Activated CD8-positive, alpha-beta T cell treated with anti-CD3 and anti-CD28 coated beads for 36 hours (primary cell): ENCODE measurements at places on chromosomes 11 and 22. TPM values are rescaled to one million over a fixed set of nuclear protein-coding genes. Genes with fewer than 3 reads are reported as not detected.

GRCh38 chr11:133965031-133965601 lies 8.3 kb upstream of the IGSF9B start:
- H3K36me3 ChIP-seq = no peaks in the 10 kb centered on the region
- H3K4me3 ChIP-seq = no peak overlapping the region
- DNase-seq = no peak
- H3K4me1 ChIP-seq = peaks cover 15% of the 10 kb centered on the region

- DNase-seq = peak; percentile 38
- peaks cover 30% of the 10 kb centered on the region for H3K4me1 ChIP-seq
- H3K36me3 ChIP-seq = peaks cover 31% of the 10 kb centered on the region
- no peak overlapping the region for H3K4me3 ChIP-seq
These were observed 8.8 kb downstream of the HSPA8 start for GRCh38 chr11:123052901-123053721.

- no peak overlapping the region for H3K27ac ChIP-seq
- H3K4me3 ChIP-seq = no peak overlapping the region
- no peaks in the 10 kb centered on the region for H3K27me3 ChIP-seq
- H3K36me3 ChIP-seq = no peaks in the 10 kb centered on the region
- DNase-seq = no peak
- no peaks in the 10 kb centered on the region for H3K4me1 ChIP-seq
These were observed 190.7 kb upstream of the KIRREL3 start for GRCh38 chr11:127191261-127191660.

The GPR83 gene
- 0.11 TPM for total RNA-seq

The BLID gene
- total RNA-seq = not detected
